ENCODE measurements at places on chromosomes 1 and 21. TPM values are rescaled to one million over a fixed set of nuclear protein-coding genes. Genes with fewer than 3 reads are reported as not detected.
A peak's percentile ranks its signal among the peaks of the same experiment; 100 is the strongest.

GRCh38 chr1:53847980-53848379 is 9.9 kb upstream of the NDC1 start:
- no peaks in the 10 kb centered on the region for H3K4me1 ChIP-seq
- no peak for DNase-seq
- H3K27ac ChIP-seq, result no peak overlapping the region
- H3K36me3 ChIP-seq, result peaks cover 6% of the 10 kb centered on the region
- no peaks in the 10 kb centered on the region for H3K27me3 ChIP-seq

Gene RRP15
- polyA plus RNA-seq, result 2.8 TPM

DNA sequence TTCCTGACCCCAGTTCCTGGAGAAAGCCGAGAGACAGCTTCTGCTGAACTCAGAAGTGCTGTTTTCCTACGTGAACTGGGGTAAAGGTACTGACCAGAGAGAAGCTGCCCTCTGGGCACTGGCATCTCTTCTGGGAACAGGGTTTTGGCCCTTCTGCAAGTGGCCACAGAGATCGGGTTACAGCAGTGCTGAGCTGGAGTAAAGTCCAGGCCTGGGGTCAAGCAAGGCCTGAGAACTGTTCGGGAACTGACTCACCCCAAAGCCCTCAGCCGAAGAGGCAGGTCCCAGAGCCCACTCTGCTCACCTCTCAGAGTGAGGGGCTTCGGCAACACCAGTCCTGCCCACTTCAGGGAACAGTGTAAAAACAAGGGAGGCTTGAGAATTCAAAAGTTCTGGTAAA is 177.2 kb upstream of the RUNX1 start:
- no peaks in the 10 kb centered on the region for H3K36me3 ChIP-seq
- no peaks in the 10 kb centered on the region for H3K27me3 ChIP-seq
- DNase-seq, result no peak
- peaks cover 8% of the 10 kb centered on the region for H3K4me1 ChIP-seq

DNA sequence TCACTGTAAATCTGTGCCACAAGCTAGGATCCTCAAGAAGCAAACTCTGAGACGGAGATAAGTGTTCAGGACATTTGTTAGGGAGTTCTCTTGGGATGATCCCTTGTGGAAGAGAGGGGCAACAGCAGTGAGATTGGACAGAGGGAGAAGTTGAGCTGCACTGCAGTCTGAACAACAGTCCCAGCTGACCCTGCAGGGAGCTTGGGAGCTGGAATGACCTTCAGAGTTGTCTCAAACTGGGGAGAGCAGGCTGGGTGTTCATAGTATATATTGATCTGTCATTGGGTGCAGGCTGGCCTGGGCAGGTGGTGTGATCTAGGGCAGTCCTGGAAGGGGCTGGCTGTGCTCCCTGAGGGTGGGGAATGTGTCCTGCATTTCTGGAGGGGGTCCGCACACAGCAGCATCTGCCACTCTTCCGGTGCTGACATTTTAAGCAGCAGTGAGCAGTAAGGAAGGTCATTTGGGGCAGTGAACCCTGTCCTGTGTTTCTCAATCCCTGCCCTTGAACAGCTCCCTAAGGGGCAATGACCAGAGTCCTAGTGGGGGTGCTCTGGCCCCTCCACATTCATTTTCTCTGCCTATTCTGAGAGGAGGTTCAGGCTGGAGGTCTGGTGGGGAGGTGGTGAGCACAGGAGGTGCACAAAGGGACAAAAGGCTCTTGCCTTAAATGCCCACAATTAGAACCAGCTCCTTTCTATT is 90.2 kb upstream of the PPM1J start:
- no peaks in the 10 kb centered on the region for H3K36me3 ChIP-seq
- no peak for DNase-seq
- H3K27ac ChIP-seq, result no peak overlapping the region
- no peaks in the 10 kb centered on the region for H3K4me1 ChIP-seq

DNA sequence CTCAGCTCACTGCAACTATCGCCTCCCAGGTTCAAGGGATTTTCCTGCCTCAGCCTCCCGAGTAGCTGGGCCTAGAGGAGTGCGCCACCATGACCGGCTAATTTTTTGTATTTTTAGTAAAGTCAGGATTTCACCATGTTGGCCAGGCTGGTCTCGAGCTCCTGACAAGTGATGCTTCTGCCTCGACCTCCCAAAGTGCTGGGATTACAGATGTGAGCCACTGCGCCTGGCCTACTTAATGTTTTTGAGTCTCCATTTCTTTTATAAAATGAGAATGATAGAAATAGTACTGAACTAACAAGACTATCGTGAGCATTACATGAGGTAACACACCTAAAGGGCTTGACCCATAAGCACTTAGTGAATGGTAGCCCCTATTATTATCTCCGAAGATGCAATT is 21.4 kb downstream of the NUAK2 start:
- H3K36me3 ChIP-seq, result peaks cover 13% of the 10 kb centered on the region
- H3K27me3 ChIP-seq, result no peaks in the 10 kb centered on the region
- H3K4me1 ChIP-seq, result peaks cover 4% of the 10 kb centered on the region
- peak overlapping the region; percentile 97 for H3K27ac ChIP-seq

DNA sequence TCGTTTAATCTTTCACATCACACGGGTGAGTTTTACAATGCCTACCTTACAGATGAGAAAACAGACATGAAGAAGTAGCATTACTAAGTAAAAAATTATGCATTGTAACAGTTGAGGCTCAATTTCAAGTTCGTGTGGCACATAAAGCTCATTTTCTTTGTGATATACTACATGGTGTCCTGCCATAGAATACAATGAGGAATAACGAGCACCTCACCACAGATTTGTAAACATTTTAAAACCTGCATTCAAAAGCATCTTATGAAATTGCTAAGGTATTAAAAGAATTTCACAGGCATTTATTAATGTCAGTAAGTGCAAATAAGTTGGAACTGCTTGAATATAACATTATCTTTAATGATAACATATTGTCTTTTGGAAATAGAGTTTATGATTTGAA is 47.8 kb upstream of the DEPDC1 start:
- H3K4me1 ChIP-seq, result no peaks in the 10 kb centered on the region
- H3K27me3 ChIP-seq, result no peaks in the 10 kb centered on the region
- H3K36me3 ChIP-seq, result no peaks in the 10 kb centered on the region
- no peak overlapping the region for H3K4me3 ChIP-seq
- H3K27ac ChIP-seq, result no peak overlapping the region

- H3K36me3 ChIP-seq, result no peaks in the 10 kb centered on the region
- no peaks in the 10 kb centered on the region for H3K4me1 ChIP-seq
- H3K27me3 ChIP-seq, result no peaks in the 10 kb centered on the region
- DNase-seq, result no peak
- no peak overlapping the region for H3K4me3 ChIP-seq
- no peak overlapping the region for H3K27ac ChIP-seq
Observed at GRCh38 chr1:207363871-207364270, 42.4 kb downstream of the CD55 start.

Gene TMEM52
- 3.8 TPM for polyA plus RNA-seq

DNA sequence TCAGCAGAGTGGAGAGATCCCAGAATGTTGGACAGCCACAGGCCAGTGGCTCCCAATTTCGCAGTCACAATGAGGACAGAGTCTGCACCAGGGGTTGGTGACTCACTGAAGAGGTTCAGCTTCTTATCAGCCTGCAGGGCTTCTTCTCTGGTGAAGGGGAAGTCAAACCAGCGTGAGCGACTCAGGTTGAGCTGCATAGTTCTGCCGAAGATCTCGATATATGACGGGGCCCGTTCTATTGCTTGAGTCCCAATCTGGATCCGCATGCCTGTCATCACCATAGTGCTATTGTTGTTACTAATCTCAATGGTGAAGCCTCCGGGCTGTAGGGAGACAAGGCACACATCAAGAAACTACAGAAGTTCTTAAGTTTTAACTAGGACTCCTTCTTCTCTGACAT is 58.5 kb downstream of the UBR4 start:
- H3K27me3 ChIP-seq, result no peaks in the 10 kb centered on the region
- no peaks in the 10 kb centered on the region for H3K4me1 ChIP-seq
- peaks cover 100% of the 10 kb centered on the region for H3K36me3 ChIP-seq
- H3K27ac ChIP-seq, result no peak overlapping the region

Gene TMPRSS3
- not detected for polyA plus RNA-seq

GRCh38 chr21:17340081-17340480 is 172.8 kb upstream of the CXADR start:
- no peaks in the 10 kb centered on the region for H3K36me3 ChIP-seq
- H3K27ac ChIP-seq, result no peak overlapping the region
- no peak for DNase-seq
- H3K4me3 ChIP-seq, result no peak overlapping the region

GRCh38 chr1:234659538-234659937 is 49.6 kb upstream of the IRF2BP2 start:
- no peak for DNase-seq
- H3K4me3 ChIP-seq, result no peak overlapping the region
- peak overlapping the region; percentile 79 for H3K27ac ChIP-seq
- peaks cover 35% of the 10 kb centered on the region for H3K4me1 ChIP-seq

DNA sequence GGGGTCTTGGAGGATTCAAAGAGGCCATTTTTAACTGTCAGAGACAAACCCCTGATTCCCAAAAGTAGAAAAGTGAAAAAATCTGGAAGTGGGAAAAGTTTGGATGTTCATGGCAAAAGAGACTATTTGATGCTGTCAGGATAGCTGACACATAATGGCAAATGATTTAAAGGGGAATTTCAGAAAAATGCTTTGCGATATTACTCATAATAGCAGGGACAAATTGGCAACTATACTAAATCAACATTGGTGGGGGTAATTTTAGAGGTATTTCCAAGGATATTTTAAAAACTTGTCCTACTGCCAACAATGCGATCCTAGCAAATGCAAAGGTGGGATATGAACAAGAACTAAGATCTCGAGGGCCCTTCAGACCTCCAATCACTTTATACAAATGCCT is 5.3 kb upstream of the GSTM4 start:
- H3K27ac ChIP-seq, result no peak overlapping the region
- H3K36me3 ChIP-seq, result no peaks in the 10 kb centered on the region
- H3K4me1 ChIP-seq, result peaks cover 9% of the 10 kb centered on the region
- DNase-seq, result no peak
- H3K4me3 ChIP-seq, result no peak overlapping the region

- no peaks in the 10 kb centered on the region for H3K36me3 ChIP-seq
- H3K4me1 ChIP-seq, result no peaks in the 10 kb centered on the region
- DNase-seq, result no peak
- peaks cover under 1% of the 10 kb centered on the region for H3K27me3 ChIP-seq
- H3K4me3 ChIP-seq, result no peak overlapping the region
Observed at GRCh38 chr1:171389171-171389570, 75.2 kb downstream of the FMO4 start.

- H3K27me3 ChIP-seq, result no peaks in the 10 kb centered on the region
- peaks cover 33% of the 10 kb centered on the region for H3K4me1 ChIP-seq
- peak overlapping the region; percentile 52 for H3K4me3 ChIP-seq
- peak overlapping the region; percentile 85 for H3K27ac ChIP-seq
- no peaks in the 10 kb centered on the region for H3K36me3 ChIP-seq
Observed at GRCh38 chr1:2133039-2133878, 61.3 kb downstream of the FAAP20 start.

GRCh38 chr1:152034324-152034653 is 2.5 kb downstream of the S100A11 start:
- DNase-seq, result no peak
- H3K27me3 ChIP-seq, result peaks cover 6% of the 10 kb centered on the region
- peak overlapping the region; percentile 93 for H3K27ac ChIP-seq
- peaks cover 39% of the 10 kb centered on the region for H3K36me3 ChIP-seq
- peaks cover 27% of the 10 kb centered on the region for H3K4me1 ChIP-seq

- DNase-seq, result no peak
- no peaks in the 10 kb centered on the region for H3K27me3 ChIP-seq
- H3K36me3 ChIP-seq, result no peaks in the 10 kb centered on the region
Observed at GRCh38 chr21:41250519-41250918, 66.1 kb upstream of the FAM3B start.

DNA sequence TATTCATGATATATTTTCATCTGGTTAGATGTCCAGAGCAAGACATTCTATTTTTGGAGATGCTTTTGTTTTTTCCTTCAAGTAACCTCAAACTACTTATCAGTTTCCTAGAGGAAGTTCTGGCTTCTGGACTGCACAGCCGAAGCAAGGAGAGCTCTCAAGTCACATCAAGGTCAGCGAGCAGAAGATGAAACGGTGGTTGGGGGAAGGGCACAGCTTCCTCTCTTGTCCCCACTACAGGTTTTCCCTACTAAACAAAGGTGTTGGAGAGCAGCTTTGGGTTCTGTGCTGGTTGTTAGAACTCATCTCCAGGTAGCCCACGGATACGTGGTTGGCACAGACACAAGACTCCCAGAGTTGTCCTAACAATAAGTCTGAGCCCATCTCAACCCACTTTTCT is 5.1 kb upstream of the PLEKHO1 start:
- H3K27me3 ChIP-seq, result no peaks in the 10 kb centered on the region
- H3K36me3 ChIP-seq, result no peaks in the 10 kb centered on the region
- H3K4me3 ChIP-seq, result no peak overlapping the region
- DNase-seq, result no peak
- peaks cover 7% of the 10 kb centered on the region for H3K4me1 ChIP-seq
- H3K27ac ChIP-seq, result no peak overlapping the region

Gene SPRR3
- not detected for polyA plus RNA-seq

- no peak overlapping the region for H3K27ac ChIP-seq
- DNase-seq, result no peak
- H3K4me3 ChIP-seq, result no peak overlapping the region
- no peaks in the 10 kb centered on the region for H3K27me3 ChIP-seq
- no peaks in the 10 kb centered on the region for H3K4me1 ChIP-seq
Observed at GRCh38 chr1:41325801-41326200, 35.4 kb upstream of the FOXO6 start.

DNA sequence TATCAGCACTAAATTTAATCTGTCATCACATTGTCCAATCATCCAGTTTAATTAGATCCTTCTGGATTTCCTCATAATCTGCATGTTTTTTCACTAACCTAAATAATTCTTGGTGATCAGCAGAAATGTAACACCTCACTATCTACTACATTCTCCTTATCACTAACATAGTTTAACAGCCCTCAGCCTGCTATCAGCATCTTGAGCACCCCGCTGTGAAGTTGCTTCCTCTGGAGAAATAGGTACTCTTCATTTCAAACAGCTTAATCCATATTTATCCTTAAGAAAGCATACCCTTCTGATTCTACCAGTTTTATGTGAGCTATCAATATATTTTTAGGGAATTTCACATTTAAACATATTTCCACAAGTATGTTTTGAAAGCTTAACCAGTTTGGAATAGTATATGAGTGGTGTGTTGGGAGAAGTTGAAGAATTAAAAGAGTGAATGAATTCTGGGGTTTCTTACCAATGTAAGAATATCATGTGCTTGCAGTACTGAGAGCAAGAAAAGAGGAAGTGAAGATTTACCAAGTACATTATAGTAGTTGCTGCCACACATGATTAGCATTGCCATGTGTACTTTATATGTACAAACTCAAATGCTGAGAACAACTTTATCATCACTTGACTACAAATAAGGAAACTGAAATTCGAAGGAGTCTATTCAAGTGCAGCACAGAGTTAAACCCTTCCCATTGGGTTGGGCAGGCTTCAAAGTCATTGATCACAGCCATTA is 771.1 kb upstream of the ADGRL4 start:
- no peaks in the 10 kb centered on the region for H3K4me1 ChIP-seq
- no peaks in the 10 kb centered on the region for H3K27me3 ChIP-seq
- H3K4me3 ChIP-seq, result no peak overlapping the region
- H3K36me3 ChIP-seq, result no peaks in the 10 kb centered on the region

Gene SLC25A34
- 1.2 TPM for polyA plus RNA-seq

- no peaks in the 10 kb centered on the region for H3K36me3 ChIP-seq
- no peak for DNase-seq
- H3K4me1 ChIP-seq, result no peaks in the 10 kb centered on the region
- no peak overlapping the region for H3K27ac ChIP-seq
- no peak overlapping the region for H3K4me3 ChIP-seq
- H3K27me3 ChIP-seq, result no peaks in the 10 kb centered on the region
Observed at GRCh38 chr1:228937851-228938536, 202.7 kb downstream of the RHOU start.

GRCh38 chr1:6918186-6918924 is 133.1 kb downstream of the CAMTA1 start:
- no peaks in the 10 kb centered on the region for H3K36me3 ChIP-seq
- no peaks in the 10 kb centered on the region for H3K27me3 ChIP-seq
- no peak overlapping the region for H3K4me3 ChIP-seq
- no peak for DNase-seq
- peaks cover 14% of the 10 kb centered on the region for H3K4me1 ChIP-seq

Data from SK-N-SH (cell line).